ENCODE measurements at places on chromosomes 1 and 21.

DNA sequence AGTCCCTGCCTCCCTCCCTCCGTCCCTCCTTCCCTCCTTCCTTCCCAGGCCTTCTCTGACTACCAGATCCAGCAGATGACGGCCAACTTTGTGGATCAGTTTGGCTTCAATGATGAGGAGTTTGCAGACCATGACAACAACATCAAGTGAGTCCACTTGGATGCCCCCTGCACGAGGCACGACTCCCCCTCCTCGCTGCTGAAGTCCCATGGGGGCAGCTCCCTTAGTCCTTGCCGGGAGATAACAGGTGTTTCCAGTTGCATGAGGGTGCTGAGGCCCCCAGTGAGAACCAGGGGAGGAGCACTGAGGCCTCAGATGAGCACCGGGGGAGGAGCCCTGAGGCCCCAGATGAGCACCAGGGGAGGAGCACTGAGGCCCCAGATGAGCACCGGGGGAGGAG is 200.0 kb downstream of the LIPI start:
- no peak for ATAC-seq

DNA sequence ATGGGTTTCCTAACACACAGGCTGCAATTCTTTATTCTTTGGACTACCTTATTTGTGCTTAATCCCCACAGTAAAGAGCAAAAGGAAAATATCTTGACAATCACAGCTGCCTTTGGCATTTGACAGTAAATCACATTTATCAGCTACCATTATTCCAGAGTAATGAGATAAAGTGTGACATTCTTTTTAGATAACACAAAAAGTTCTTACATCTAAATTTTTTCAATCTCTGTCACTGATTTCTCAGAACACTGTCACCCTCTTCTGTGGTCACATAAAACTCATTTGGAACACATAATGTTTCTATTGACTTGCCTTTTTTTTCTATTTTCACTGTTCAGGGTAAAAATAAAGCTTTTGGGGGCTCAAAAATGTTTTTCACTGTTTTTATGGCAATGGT is 484.6 kb downstream of the LTN1 start:
- ATAC-seq: no peak

GRCh38 chr1:201112173-201112731 is at the start of gene CACNA1S:
Gene CACNA1S, minus strand, starts transcription at chr1:201112426. Its CDS starts 87 bp downstream, at chr1:201112339.
- ATAC-seq: no peak

DNA sequence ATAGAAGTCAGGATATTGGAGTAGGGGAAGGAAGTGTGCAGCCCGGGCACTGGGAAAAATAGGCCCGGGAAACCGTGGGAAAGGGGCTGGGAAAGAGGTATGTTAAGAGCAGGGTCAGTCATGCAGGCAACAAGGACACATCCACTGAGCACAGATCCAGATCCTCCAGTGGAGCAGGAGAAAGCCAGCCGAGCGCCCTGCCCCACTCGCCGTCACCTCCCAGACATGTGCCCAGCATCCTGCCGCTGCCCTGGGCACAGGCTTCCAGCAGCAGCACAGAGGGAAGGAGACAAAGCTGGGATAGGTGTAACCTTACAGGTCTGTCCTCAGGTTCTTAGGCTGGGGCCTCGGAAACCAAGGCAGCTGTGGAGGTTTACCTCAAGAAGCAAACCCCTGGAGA is 64.2 kb downstream of the FAM163A start:
- no peak for ATAC-seq

GRCh38 chr1:29777522-29777921 is 541.2 kb downstream of the PTPRU start:
- no peak for ATAC-seq

GRCh38 chr1:156337888-156338179 is 258 bp downstream of the CCT3 start:
- ATAC-seq: no peak

DNA sequence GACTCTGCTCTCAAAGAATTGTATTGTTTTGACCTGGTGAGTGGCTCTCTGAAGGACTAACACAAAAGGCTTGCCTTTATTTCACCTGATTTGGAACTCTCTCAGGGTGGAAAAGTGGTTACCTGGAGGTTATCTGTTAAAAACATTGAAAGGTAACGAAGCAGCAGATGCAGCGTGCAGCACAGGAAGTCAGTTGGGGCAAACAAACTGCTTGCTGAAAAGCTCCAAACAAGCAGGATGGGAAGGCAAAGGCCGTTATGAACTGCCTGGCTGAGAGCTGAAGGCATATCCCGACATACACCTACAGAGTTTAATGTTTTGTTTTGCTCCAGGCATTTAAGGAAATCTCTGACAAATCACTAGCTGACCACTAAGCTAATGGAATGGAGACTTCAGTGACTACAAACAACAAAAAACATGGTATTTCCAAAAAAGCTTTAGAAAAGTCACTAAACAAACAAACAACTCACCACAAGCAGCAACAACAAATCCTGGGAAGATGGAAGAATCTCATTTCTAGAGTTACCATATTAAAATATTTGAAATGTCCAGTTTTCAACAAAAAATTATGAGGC is 44.3 kb upstream of the BATF3 start:
- ATAC-seq: no peak

- no peak for ATAC-seq
Measured at GRCh38 chr1:37945743-37946702, 830 bp downstream of the INPP5B start.

GRCh38 chr1:208362011-208362410 is 117.8 kb upstream of the PLXNA2 start:
- ATAC-seq: no peak

DNA sequence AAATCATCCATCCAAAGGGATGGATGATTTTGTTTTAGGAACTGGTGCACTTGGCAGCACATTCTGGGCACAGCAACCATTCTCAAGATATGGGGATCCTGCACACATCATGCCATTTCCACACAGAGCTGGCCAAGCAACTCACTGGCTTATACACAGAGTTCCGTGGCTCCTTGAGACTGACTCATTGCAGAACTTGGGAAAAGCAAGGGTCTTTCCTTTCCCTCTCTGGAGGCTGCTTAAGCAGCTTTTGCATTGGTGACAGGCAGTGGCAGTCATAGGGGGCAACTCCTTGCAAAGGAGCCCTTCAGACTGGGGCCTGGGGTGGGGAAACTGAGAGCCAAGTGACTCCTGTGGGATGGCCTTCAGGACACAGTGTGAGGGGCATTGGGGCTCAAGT is 1.9 kb upstream of the MAD2L2 start:
- ATAC-seq: no peak

DNA sequence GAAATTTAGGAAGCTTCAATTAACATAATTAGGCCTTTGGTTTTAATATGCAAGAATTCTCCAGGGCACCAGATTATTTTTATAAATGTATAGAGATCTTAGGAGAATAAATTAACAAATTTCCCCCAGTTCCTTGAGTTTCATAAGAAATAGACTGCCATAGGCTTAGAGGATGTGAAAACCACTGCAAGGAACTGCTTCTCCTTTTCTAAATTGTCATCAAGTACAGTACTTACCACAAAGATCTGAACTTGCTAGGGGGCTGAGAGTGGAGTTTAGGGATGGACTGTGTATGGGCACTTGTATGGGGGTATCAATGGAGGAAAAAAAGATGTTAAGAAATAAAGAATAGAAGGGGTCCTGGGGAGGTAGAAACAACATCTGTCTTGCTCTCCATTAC is 31.1 kb downstream of the LHX8 start:
- ATAC-seq: no peak

DNA sequence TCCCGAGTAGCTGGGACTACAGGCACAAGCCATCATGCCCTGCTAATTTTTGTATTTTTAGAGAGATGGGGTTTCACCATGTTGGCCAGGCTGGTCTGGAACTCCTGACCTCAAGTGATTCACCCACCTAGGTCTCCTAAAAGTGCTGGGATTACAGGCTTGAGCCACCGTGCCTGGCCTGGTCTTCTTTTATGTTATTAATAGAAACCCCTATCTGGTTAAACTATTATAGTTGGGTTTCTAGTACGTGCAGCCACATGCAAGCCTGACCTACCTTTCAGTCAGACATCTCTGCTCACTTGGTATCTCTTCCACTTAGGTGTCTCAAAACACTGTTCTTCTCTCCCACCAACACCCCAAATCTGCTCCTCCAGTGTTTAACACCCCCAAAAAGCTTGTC is 34.4 kb downstream of the PSEN2 start:
- no peak for ATAC-seq

- ATAC-seq: no peak
Measured at GRCh38 chr1:180787628-180788307, 124.9 kb upstream of the KIAA1614 start.

DNA sequence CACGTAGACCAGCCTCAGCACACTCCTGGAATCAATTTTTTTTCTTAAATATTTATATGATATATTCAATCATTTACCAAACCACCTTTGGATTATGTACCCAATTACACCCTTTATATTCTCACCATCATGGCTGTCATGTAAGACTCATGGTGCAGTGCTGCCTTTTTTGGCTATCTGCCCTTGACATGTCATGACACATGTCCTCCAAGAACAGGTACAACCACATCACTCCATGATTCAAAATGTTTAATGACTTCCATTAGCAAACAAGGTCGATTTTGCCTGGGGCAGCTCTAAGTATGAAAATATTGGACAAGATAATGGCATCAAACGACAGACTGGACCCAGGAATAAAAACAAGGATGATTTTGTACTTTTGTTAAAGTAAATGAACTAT is 861.1 kb upstream of the ADAMTS5 start:
- no peak for ATAC-seq

DNA sequence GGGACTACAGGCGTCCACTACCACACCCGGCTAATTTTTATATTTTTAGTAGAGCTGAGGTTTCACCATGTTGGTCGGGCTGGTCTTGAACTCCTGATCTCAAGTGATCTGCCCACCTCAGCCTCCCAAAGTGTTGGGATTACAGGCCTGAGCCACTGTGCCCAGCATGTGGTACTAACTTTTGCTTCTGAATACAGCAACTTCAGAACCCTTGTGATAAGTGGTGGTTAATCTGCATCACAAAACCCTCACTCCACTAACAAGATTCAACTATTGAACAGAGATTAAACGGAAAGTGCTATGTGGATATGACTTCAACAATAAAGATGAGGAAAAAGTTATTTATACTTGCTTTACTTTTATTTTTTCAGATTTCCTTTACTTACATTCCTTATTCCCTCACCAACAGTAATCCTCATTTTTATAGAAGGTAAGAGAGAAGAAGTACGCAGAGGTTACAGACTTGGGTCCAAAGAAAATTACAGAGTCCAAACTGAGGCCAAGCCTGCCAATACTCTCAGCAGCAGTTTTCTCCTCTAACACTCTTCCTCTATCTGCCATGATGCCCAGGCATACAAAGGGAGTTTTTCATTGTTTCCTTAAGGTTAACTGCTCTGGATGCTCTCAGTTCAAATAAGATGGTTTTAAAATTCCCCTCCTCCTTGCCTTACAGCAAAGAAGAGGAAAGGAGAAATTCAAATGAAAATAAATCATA is 44.3 kb downstream of the SLC16A1 start:
- ATAC-seq: no peak

DNA sequence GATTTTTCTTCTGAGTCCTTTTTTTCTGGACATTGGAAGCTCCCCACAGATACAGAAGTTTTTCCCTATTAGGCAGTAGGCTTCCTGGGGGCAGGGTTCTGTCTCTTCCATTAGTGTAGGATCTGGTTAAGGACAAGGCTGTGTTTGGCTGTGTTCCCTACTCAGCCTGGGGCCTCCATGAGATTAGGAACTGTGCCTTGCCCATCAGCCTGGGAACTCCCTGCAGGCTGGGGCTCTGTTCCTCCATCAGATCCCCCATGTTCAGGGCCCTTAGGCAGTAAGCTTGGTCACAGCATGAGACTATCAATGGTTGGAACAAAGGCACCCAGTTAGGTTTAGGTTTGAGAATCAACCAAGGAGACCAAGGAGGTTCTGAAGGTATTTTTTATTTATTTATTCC is 22.7 kb downstream of the NAV1 start:
- no peak for ATAC-seq

GRCh38 chr21:17976139-17976538 is 157.0 kb upstream of the C21orf91 start:
- no peak for ATAC-seq

GRCh38 chr21:45982092-45982757 is 655 bp downstream of the COL6A1 start:
- peak; percentile 8 for ATAC-seq

- no peak for ATAC-seq
Measured at GRCh38 chr1:65998763-65999583, 206.3 kb downstream of the PDE4B start.

GRCh38 chr1:200354243-200354642 is 55.6 kb downstream of the ZNF281 start:
- peak; percentile 62 for ATAC-seq

GRCh38 chr1:63073309-63074306 is 248.8 kb upstream of the FOXD3 start:
- no peak for ATAC-seq

DNA sequence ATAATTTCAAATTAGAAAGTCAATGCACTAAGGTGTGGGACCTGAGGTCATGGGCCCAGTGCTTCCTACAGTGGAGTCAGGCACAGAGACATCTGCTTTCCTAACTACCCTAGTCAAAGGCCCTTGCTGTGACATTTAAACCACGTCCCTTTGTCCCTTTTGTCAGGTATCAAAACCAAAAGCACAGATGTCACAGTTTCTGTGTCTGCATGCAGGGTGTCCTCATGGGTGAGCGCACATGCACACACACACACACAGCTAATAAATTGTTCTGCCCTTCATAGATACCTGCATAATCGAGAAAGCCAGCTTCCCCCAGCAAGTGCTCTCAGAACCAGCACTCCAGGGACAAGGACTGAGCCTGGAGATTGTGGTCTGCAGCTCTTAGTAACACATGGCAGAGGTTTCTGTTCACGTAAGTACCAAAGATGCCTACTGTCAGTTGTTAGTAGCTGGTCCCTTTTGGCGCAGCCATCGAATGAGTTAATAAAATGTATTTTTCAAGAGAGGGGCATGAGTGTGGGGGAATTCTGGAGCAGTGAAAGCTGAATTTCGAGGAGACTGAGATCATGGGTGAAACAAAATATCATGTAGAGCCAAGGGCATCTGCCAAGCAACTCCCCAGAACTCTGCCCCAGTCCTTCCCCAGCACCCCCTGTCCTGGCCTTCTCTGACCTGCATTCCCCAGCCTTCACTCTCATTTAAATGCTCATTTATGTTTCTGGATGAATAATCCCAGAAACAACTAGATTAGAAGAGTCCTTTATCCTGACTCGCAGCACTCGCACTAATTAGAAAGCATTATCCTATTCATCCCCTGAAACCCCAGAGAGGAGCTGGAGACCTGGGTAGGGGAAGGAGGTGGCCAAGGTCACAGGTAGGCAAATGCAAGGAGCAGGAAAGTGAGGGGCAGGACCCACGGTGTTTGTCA is 25.5 kb downstream of the TNR start:
- no peak for ATAC-seq
